ENCODE measurements at places on chromosomes 5 and 9.
A peak's percentile ranks its signal among the peaks of the same experiment; 100 is the strongest.

GRCh38 chr9:93451849-93452709 lies 594 bp downstream of the FAM120A start:
- peak; percentile 79 for DNase-seq

DNA sequence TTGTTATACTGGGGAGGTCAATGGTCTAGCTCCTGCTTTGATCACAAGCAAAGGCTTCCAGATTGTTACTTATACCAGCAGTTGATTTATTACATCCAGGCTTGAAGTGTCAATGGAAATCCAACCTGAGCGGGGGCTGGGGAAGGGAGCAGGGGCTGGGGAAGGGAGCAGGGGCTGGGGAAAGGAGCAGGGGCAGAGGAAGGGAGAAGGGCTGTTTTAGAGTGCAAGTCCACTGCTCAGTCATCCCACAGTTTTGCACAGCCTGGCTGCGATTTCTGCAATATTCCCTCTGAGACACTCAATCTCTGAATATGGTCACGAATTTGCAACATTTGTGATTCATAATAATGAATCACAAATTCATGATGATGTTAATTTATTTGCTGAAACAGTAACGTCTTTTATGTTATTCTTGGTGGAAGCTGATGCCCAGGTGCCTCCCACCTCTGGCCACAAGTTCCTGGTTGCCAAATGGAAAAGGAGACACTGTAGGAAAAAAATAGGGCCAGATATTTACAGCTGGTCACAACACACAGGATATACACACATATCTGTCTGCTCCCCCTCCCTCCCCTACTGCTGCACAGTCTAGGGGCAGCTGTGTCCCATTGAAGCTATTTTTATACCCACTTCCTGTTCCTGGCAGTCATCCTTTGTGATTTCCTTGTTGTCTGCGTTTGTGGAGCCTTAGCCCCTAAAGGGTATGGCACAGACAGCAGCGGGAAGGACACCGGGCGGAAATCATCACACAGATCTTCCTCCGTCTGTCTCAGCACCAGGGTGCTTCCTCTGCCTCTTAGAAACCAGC lies 325.1 kb downstream of the GADD45G start:
- no peak for DNase-seq

- DNase-seq: no peak
These were observed 396.5 kb downstream of the ZNF608 start for GRCh38 chr5:124349931-124350330.

DNA sequence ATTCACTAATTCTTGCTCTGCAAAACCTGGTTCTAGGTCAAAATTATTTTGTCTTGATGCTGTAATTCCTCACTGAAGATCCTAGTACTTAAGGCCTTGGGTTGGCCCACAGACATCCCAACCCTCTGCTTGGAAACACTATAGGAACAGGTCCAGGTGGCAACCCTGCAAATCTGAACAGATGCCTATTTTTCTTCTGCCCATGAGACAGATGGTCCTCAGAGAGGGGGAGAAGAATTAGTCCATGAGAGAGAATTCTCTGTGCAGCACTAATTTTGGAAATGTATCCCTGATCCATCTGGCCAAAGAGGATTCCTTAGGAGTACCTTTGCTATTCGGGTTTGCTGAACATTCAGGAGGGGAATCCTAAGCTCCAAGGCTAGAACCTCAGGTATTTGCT lies 156.3 kb downstream of the ELAVL2 start:
- DNase-seq: no peak

GRCh38 chr5:151081431-151082281 lies 822 bp upstream of the TNIP1 start:
- no peak for DNase-seq

- DNase-seq: no peak
These were observed 14.5 kb downstream of the ADAM19 start for GRCh38 chr5:157561110-157561509.

GRCh38 chr9:16221366-16221765 lies 649.1 kb downstream of the BNC2 start:
- no peak for DNase-seq

- no peak for DNase-seq
These were observed 287.2 kb downstream of the ARRDC3 start for GRCh38 chr5:91095786-91096385.

DNA sequence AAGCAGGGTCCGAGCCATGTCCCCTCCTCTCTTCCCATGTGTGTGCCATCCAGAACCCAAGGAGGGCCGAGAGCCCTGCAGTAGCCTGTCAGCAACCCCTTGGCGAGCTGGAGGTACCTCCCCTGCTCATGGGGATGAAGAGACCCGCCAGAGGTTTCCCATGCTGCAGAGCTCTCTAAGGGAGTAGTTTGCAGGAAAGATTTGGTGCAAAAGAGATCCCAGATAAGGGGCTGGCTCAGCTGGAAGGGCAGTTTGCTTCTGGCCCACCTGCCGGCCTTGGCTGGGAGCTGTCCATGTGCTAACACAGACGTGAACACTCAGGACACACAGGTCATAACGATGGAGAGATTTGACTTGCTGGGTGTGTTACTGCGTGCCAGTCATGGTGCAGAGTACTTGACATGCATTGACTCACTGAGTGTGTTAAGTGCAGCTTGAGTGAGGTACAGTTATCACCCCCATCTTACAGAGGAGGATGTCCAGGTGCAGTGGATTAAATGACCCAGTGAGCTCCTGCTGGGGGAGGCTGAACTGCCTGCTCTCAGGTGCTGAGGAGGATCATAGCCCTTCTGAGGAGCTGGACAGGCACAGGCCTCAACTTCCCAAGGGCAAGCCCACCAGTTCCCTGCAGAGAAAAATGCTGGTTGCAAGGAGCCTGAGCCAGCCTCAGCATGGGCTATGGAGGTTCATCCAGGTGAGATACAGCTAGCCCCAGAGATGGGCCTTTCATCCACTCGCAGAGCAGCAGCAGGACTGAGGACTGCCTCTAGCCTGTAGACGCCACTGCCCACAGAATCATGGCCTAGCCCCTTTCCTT lies 6.3 kb upstream of the SLC25A48 start:
- DNase-seq: no peak

DNA sequence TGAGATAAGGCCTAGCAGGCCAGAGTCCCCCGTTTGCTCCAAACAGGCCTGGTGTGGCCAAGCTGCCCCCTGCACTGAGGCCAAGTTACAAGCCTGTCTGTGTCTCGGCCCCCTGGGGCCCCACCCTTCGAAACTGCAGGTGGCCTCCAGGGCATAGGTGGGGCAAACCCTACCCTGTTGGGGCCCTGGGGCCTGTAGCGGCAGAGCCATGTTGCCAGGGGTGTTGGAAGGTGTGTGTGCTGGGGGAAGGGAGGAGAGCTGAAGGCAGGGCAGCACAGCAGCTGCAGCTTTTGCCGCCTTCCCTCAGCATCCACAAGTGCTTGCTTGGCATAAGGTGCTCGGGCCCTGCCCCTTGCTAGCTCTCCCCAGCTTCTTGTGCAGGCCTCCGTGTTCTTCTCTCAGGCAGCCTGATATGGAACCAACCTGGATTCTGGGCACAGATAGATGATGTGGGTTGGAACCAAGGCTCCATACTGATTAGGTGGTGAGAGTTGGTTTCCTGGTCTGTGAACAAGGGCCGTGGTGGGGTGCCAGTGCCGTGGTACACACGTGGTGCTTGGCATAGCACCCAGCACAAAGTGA lies 12.7 kb downstream of the IRF1 start:
- DNase-seq: peak; percentile 54

DNA sequence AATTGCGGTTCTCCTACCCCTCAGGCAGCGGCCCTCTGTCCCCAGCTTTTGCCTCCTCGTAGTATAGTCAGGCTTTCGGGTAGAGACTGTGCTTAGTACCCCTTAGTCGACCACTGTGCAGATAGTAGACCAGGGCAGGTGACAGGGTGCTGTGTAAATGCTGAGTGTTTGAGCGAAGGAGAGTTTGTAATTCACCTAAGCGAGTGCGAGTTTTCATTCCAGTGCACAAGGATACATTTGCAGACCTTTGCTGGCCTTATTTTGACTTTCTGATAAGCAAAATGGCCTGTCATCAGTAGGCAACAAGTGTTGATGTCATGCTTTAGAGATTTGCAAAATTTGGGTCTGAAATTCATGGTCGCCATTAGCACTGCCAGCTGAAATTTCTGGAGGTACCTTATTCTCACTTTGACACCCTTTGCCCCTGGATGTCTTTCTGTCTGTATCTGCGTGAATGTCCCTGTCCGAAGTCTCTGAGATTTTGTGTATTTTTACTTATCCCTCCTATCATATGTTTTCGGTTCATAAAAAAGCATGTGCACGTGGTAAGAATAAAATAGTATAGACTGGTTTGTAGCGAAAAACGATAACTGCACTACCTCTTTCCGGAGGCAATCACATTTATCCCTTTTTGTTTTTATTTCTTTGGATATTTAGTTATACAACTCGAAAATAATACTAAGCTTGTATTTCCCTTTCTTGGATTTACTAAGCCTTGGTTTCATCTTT lies 1.9 kb downstream of the LMNB1 start:
- DNase-seq: no peak

DNA sequence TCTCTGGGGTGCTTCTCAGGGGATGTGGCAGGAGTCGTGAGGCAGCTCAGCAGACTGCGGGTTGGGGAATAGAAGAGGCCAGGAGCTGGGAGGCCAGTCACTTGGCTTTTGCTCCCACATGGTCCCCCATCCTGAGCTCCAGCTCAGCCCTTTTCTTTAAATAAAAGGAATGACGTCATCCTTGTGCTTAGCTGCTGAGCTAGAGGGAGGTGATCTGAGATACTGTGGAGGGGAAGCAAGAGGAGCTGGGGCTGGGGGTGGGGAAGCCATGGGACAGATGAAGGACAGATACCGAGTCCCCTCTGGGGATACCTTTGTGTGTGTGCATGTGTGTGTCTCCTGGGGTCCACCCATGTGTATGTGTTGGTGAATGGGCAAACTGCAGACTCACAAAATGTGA lies 89.0 kb upstream of the ARAP3 start:
- DNase-seq: no peak

GRCh38 chr9:137082925-137083290 lies 3.9 kb upstream of the MAN1B1 start:
- DNase-seq: no peak

GRCh38 chr5:20446121-20446520 lies 458.1 kb upstream of the CDH18 start:
- DNase-seq: no peak

DNA sequence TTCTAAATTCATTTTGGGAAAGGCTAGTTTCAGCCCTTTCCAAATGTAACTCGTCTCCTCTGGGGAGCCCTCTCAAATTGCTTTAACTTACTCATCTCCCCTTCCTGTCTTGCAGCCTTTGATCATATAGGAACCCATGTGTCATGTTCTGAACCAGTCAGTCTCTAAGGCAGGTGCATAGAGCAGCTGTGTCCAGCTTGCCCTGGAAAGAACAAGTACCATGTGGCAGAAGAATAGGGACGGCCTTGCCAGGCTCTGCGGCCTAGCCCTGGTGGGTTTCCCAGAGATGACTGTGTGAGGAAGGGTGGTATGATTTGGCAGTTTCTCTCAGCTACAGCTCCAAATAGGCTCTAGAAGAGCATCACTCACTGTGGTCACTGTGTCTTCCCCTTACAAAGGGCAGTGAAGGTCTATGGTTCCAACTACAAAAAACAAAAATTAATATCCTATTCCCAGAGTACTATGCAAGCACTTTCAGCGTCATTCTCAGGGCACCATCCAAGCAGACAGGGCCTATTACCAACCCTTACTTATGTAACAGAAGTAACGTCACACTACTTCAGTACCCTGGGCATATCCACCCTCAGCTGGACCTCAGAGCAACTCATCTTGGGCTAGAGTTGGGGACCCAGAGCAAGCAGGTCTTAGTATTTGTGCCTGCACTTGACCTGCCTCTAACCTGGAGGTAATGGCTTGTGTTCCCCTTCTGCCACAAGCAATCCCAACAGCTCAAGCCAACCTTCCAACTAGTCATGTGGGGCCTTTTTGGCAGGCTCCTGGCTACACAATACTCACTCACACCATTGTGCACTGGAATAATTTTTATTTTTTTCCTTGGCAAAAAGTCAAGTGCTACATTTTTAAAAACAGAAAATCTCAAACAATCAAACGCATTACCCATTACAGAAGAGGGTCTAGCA lies 37.2 kb upstream of the UBAP2 start:
- DNase-seq: no peak

DNA sequence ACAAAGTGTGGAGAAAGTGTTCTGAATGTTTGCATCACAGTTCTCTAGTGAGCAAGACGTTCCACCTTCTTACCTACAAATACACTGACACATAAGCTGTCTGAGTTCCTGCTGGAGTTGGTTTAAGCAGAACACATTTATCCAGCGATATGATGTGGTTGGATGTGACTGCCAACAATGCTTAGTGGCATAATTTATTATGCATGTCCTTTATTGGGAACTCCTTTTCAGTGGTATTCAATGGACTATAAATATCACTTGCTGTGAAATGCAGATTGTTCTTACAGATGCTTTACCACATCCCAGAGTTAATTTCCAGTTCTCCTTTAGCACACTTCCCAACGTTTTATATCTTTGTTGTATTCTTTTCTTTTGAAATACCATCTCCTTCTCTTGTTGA lies 222.2 kb downstream of the LURAP1L start:
- DNase-seq: no peak

GRCh38 chr9:112104401-112104800 lies 70.7 kb downstream of the SUSD1 start:
- no peak for DNase-seq

GRCh38 chr5:168530621-168531150 lies 1.6 kb downstream of the FBLL1 start:
- no peak for DNase-seq

DNA sequence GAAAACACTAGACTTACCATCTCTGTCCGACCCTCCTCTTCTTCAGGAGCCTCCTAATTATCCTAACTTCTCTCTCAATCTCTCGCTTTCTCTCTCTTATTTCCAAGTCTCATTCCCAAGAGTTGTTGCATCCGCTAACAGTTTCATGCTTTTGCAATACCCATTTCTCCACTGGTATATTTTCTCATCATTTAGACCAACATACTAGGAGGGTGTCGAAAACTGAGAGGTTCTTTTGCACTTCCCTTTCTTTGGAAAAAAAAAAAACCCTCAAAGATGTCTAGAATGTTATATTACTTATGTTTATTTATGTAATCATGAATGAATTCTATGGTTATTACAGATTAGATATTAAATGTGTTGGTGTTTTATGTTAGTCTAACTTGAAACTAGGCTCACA lies 35.9 kb downstream of the SPZ1 start:
- DNase-seq: no peak

GRCh38 chr5:18975624-18976023 lies 1012.4 kb downstream of the CDH18 start:
- DNase-seq: no peak

DNA sequence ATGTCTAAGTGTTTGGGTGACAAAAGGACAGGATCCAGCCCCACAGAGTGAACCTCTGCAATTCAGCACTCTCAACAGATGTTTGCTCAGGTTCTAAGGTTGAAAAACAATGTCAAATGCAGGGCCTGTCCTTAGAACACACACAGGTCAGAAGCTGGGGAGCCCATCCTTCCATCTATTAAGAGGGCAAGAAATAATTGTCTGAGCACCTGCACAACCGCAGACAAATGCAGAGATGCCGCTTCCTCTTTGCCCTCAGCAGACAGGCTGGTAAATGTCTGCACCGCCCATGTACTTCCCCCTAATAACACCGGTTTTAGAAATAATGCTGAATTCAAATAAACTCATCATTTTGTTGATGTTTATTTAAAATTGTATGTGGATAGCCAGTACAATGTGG lies 414.5 kb upstream of the ADAMTS16 start:
- no peak for DNase-seq
